NCI-H510A (cell line): ENCODE measurements at places on chromosomes 2 and 18.

GRCh38 chr18:48844271-48844670, 106.5 kb downstream of the SMAD7 start:
- no peak for DNase-seq

DNA sequence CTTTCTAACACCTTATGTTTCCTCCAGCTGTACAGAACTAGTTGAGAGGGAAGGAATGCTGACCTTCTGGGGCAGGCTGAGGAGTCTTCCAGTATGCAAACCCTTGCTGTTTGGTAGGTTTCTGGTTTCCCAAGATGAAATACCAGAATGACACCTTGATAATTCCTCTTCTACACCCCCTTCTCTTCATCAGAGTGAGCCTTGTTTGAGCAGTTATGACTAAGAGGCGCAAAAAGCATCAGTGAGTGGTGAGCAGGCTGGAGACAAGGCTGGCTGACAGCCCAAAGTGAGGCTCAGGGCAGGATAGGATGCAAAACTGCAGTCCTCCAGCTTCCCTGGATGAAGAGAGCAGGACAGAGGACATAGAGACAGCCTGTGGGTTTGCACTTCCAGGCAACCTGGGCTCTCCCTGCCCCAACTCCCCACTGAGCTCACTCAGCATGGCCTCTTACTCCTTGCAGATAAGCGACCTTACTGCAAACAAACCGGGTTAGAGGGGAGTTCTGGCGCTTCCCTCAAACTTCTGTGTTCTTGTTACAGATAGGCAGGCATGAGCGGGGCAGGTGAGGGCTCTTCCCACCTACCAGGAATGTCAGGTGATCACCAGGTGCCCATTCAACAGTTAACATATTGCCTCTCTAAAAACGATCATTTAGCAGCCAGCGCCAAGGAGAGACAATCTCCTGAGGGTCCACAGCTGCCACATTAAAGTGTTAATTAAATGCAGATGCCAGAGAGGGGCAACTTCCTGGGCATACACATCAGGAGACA, 5.4 kb downstream of the MPPE1 start:
- DNase-seq: no peak

DNA sequence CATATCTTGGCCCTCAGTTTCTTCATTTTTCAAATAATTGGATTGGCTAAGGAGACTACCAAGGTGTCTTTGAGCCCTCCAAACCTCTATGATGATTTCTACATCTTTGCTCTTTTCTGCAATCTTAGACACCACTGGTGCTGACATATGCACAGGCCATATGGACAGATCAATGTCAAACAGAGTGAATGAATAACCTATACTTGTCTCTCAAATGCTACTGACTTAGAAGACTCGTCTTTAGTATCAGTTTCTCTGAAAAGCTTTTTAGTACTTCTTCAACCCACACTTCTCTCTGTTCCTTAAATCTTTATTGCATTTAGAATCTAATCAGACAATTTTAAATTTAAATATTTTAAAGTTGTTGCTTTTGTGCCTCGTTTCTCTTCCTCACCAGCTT, 258.2 kb downstream of the LTBP1 start:
- DNase-seq: no peak

GRCh38 chr2:31973665-31974064, 37.1 kb downstream of the MEMO1 start:
- no peak for DNase-seq

GRCh38 chr2:225122007-225122406, 79.7 kb upstream of the DOCK10 start:
- no peak for DNase-seq

GRCh38 chr18:3554811-3555427, 104.9 kb downstream of the TGIF1 start:
- DNase-seq: no peak
